ENCODE measurements at places on chromosomes 1 and 21.

GRCh38 chr1:172585861-172586260, 52.9 kb downstream of the SUCO start:
- DNase-seq = no peak

GRCh38 chr1:165900576-165901380, 73.4 kb downstream of the UCK2 start:
- no peak for DNase-seq

GRCh38 chr1:119081700-119082099, 58.8 kb downstream of the WARS2 start:
- DNase-seq = peak; percentile 23

DNA sequence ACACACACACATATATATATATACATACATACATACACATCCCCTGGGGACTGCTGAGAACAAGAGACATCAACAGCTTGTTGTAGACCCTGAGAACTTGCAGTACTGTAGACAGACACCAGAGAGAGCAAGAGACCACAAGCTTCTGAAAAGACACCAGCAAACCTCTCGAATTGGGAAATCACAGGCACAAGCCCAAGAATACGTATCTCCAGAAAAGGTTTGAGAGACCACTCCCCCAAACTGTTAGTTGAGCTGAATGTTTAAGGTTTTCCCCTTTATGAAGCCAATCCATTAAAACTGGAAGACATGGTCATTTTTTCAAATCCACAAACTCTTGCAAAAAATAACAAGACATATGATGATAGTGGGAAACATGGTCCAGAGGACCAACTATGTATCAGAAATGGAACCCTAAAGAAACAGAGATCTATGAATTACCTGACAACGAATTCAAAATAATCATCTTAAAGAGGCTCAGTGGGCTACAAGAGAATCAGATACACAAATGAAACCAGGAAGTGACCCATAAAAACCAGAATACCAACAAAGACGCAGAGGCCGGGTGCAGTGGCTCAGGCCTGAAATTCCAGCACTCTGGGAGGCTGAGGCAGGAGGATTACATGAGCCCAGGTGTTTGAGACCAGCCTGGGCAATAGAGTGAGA, 45.1 kb downstream of the SLC2A1 start:
- DNase-seq = peak; percentile 76

DNA sequence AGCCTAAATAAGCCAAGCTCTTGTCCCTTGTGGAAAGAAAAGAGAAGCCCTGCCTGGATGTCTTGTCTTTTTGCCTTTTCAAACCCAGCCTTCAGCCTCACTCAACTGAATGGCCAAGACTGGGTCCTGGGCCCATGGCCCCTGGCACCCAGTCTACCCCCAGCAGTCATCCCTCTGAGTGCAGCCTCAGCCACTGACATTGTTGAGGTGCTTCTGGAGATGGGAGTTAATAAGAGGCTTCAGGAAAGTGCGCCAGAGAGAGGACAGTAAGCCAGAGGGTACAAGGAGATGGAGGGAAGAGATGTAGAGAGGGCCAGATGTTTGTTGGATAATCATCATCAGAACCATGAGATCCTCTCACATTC, 6.8 kb downstream of the FNDC5 start:
- no peak for DNase-seq

DNA sequence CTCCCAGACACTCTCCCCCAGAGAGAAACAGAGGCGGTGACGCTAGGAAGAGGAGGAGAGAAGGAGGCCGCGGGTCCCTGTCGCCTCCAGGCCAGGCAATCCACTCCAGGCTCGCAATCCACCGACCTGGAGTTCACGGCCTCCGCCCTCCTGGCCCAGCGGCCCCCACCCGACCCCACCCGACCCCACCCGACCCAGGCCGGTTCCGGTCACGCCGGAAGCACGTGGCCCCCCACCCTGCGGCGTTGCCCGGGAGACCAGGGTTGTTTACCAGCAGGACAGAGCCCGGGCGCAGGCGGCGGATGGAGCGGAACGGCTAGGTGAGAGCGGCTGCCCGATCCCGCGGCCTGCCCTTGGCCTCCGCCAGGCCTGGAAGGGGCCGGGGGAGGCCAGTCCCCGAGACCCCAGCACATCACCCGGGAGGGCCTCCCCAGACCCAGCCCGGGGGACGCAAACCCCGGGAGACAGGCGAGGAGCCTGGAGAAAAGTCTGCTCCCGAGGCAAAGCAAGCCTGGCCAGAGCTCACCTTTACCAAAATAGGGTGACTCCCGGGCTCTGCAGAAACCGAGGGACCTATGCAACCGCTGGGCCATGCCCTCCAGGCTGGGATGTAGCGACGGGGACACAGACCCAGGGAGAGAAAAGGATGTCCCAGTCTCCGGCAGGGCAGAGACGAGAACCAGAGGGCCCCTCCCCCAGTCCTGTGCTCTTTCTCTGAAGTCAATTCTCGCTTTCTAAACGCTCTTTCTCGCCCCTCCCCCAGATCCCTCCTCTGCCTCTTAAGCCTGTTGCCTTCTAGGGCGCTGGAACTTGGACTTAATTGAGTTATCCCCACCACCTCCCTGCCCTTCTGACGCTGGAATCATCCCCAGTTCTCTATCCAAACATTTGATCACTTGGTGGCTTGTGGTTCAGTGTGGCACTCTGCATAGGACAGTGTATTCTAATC, at the start of the genes PLA2G2C and UBXN10:
TSS of gene PLA2G2C (minus strand) at position 685 of the 949 bp plus-strand sequence. CDS start 9,155 bp downstream, outside the sequence.
TSS of gene UBXN10 (plus strand) at position 263 of the 949 bp plus-strand sequence. CDS start 4,466 bp downstream, outside the sequence.
- DNase-seq = no peak

GRCh38 chr1:67264899-67265298, 42.8 kb upstream of the IL12RB2 start:
- no peak for DNase-seq

DNA sequence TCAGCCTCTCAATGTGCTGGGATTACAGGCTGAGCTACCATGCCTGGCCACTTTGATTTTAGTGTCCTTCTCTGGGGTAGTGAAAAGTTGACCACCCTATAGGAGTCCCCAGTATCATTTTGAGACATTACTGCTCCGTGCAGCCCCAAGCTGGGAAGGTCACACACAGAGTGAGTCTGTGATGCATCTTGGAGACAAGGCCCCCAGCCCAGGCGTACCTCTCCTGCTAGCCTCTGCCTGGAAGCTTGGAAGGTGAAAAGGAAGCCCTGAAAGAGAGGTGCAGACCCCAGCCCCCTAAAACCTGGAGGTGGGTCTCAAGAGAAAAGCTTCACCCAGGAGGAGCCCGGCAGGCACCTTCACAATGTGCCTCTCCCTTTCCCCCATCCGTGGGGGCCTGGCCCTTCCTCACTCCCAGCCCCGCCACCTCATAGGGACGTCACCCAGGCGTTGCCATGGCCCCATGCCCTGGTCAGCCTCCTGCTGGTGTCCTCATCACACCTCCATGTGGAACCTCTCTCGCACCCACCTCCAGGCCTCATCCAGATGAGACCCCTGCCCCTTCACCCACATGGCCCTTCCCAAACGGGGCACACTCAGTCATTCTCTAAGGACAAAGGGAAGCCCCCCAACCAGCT, 5.6 kb upstream of the ARF1 start:
- no peak for DNase-seq

DNA sequence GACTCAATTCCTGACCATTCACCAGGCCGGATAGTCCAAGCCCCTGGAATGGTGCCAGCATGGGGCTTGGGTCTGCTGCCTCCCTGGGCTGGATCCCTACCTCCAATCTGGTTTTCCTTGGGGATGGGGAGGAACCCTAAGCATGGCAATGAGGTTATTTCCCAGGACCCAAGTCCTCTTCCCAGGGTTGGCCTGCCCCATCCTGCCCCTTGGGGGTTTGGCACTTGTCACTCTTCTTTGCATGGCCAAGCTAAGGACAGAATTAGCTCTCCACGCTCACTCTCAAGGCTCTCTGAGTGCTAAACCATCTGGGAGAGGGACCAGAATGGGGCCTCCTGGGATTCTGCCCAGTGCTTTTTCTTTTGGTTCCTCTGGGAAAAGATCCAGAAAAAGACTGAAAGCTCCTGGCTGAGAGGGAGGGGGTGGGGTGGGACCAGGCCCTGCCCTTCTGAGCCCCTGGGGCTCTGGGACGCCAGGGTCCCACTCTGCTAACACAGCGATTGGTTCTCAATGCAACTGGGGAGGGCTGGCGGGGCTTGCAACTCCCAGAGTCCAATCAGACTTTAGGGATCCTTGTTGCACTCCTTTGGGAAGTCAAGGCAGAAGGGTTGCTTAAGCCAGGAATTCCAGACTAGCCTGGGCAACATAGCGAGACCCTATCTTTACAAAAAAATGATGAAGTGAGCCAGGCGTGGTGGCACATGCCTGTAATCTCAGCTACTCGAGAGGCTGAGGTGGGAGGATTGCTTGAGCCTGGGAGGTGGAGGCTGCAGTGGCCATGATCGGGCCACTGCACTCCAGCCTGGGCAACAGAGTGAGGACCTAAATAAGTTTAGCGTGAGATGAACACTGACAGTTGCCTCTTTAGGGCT, 52.7 kb downstream of the DHRS3 start:
- DNase-seq = no peak

- no peak for DNase-seq
Observed at GRCh38 chr21:36542312-36543101, 62.6 kb upstream of the CLDN14 start.

GRCh38 chr1:178273707-178274410, 180.0 kb downstream of the RASAL2 start:
- DNase-seq = peak; percentile 53

DNA sequence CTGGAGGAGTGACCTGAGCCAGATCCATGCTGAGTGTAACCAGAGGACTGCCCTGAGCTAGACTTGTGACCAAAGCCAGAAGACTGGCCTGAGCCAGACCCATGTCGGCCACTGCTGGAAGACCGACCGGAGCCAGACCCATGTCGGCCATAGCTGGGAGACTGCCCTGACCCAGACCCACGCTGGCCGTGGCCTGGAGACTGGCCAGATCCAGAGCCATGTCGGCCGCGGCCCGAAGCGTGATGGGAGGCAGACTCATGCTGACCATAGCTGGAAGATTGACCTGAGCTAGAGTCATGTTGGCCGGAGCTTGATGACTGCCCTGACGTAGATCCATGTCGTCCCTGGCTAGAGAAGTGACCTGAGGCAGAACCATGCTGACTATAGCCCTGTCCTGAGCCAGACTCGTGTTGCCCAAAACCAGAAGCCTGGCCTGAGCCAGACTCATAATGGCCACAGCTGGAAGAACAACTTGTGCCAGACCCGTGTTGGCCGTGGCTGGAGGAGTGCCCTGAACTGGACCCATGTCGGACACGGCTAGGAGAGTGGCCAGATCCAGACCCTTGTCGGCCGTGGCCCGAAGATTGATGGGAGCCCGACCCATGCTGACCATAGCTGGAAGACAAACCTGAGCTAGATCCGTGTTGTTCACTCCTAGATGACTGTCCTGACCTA, 5.1 kb downstream of the HRNR start:
- no peak for DNase-seq

- no peak for DNase-seq
Observed at GRCh38 chr1:171909711-171910110, 68.4 kb downstream of the DNM3 start.

DNA sequence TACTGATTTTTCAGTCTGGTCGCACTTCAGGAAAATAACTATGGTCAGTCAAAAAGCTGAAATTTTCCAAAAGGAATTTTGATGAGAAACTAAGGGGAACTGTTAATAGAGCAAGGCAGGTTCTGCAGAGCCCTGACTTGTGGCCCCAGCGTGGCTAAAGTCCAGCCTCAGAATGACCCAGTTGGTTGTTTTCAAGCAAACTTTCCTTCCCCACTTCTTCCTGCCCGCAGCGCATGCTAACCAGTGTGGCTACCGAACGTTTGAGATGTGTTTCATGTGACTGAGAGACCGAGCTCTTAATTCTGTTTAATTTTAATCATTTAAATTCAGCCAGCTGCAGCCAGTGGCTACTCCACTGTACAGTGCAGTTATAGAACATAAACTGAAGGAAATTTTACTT, 6.2 kb upstream of the IL10RB start:
- no peak for DNase-seq

GRCh38 chr1:115239426-115239825, 98.6 kb downstream of the NGF start:
- DNase-seq = no peak

DNA sequence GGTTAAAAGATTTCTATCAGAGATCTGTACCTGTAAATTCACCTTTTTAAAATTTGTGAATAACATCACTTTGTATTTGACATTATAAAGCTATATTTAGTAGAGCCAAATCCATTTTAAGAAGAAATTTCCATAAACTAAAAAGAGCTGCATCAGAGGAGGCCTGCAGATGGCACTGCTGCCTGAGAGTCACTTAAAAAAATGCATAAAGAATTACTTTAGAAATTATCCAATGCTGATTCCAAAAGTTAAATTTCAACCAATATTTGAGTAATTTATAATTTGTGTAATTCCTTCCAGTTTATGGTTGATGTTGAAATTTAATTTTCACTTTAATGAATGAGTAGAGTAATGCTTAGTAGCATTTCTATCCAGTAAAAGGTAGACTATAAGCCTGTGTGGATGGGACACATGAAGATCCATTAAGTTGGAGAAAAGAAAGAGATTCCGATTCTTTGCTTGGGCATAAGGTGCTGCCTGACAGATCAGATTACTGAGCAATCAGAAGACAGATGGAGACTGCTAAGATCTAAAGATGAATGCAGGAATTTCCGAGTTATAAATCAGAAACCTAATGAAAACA, 20.7 kb upstream of the RPE65 start:
- no peak for DNase-seq

DNA sequence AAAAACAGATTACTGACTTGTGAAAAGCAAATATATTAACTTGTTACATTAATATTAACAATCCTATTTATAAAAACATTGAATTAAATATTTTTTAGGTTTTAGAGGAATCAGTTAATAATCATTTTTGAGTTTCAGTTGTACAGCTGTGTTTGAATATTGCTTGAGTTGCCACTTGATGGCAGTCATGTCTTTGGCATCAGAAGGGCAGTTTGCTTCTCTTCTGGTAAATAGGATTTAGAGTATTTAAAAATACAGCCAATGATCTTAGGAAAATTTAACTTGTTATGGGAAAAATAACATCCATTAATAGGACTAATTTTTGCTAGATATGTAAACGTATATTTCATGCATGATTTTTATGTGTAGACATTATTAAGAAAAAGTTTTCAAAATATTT, 234.1 kb downstream of the NCAM2 start:
- peak; percentile 4 for DNase-seq

DNA sequence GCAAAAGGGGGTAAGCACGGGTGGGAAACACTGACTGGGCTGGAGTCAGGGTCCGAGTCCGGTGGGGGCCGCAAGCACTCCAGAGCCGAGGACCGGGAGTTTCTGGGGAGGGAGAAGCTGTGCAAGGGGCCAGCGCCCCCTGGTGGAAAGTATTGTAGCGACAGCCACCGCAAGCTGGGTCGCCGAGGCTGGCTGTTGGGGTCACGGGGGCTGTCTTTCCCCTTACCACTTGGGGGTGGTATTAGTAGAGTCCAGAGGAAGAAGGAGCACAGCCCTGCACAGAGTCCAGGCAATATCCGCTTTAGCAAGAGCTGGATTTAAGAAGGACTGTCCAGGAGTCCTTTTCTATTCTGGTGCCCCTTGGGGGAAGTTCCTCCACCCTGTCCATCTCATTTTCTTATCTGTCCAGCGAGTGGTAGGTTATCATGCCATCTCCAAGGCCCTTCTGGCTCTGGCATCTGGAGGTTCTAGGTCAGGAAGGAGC, 17.9 kb upstream of the ETV3 start:
- peak; percentile 82 for DNase-seq

DNA sequence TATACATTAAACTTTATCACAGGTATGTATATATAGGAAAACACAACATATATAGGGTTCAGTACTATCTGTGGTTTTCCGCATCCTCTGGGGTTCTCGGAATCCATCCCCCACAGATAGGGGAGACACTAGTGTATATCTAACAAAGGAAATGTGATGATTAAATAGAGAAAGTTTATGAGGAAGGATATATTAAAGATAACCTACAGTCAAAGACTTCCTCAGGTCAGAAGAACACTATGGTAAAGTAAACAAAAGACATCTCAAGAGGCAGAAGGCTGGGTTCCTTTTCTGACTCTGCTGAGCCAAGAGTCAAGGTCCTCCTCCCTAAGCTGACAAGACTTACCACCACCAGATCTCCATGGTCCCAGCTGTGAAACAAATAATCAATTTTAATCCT, 12.1 kb downstream of the USP24 start:
- DNase-seq = no peak

Data from urothelium cell line (cell line).